ENCODE measurements at places on chromosomes 1 and 21. TPM values are rescaled to one million over a fixed set of nuclear protein-coding genes. Genes with fewer than 3 reads are reported as not detected.
A peak's percentile ranks its signal among the peaks of the same experiment; 100 is the strongest.

DNA sequence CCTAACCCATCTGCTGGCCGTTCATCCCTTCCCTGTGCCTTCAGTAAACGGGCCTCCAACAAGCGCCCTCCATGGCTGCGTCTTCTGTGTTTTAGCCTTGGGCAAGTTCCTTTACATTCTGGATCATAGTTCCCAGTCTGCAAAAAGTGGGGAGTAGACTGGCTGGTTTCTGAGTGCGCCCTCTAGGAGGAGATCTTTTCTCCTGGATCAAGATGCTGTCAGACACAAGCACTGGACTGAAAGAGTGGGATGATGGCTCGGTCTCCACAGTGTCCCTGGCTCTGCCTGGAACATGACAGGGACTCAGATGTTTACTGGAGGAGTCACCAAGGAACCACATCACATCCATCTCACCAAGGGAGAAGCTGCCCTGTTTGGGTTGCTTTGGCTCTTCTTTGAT is 88.8 kb downstream of the PRDM2 start:
- no peak for DNase-seq

GRCh38 chr21:16137106-16137505 is 407.3 kb downstream of the USP25 start:
- no peak for DNase-seq

DNA sequence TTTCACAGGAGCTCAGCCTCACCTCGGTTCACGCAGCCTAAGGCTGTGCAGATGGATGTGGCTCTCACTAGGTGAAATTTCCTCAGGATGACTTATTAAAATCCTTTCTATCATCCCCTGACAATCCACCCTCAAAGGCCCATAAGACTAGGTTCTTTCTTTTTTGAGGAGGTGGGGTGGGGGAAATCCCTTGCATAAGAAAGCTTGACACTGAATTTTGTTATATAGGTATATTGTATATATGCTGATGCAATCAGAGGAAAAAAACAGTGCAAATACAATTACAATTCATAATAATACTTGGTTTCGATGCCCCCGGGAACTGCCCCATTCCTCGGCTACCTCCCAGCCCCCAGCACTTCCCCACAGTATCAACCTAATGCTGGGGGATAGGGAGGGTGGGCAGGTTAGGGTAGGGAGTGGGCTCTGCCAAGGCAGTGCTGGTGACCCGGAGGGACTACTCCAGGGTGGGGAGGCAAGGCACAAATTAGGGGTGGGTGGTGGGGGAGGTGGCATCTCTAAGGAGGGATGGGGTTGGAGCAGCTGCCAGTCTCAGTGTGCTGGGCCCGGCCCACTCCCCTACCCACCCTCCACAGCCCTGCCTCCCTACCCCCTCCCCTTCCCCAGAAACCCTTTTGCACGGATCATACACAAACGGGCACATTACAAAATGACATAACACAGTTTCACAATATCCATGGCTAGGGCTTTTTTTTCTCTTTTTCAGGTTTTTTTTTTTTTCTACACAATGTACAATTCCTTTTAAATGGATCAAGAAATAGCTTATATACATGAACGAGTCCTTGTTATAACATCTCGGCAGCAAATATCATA is 30.9 kb downstream of the SLC27A3 start:
- no peak for DNase-seq

DNA sequence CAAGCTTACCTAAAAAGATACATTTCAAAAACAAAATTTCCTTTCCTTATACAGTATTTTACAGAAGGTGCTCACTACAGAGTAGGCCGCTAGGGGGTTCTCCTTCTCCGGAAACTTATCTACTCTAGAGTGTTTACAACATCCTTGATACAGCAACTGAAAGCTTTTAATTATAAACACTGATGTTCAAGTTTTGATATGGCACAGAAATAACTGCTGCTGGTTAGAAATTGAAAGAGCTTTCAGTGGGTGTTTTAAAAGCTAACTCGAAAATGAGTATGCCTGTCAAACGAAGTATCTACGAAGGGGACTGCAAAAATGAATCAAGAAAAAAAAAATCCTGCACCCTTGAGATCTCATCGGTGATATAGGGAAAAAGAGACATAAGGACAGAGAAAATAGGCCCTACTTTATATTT is 1.0 kb downstream of the YOD1 start:
- peak; percentile 60 for DNase-seq

- DNase-seq, result no peak
Observed at GRCh38 chr1:225882694-225883615, 775 bp upstream of the TMEM63A start.

DNA sequence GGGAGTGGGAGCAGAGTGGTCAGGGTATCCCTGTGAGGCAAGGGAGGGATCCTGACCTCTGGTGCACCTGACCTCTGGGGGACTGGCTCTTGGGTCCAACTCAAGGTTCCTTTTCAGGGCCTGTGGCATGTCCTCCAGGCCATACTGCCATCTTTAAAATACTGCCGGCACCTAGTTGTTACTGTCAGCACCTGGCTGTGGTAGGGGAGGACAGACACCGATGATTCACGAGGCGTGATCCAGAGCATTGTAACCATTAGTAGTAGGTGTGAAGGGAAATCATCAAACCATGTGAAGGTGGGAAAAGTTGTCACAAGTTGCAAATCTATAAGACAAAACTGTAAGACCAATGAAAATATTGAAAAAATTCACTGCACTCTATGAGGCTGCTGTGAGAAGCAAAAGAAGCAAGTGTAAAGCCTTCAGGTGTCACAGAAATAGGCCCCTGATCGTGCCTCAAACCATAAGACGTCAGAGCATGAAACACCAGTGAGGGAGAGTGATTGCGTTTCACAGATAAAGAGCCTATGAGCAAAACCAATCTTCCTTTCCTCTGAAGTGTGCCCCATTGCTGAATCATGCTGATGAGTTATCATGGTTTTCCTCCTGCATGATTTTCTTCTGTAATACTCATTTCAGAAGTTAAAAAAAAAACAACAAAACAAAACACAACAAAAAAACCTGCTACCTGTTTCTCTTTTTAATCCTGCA is 55.3 kb downstream of the CDC7 start:
- peak; percentile 51 for DNase-seq

- DNase-seq, result peak; percentile 19
Observed at GRCh38 chr1:89724369-89725010, 91.6 kb downstream of the LRRC8C start.

DNA sequence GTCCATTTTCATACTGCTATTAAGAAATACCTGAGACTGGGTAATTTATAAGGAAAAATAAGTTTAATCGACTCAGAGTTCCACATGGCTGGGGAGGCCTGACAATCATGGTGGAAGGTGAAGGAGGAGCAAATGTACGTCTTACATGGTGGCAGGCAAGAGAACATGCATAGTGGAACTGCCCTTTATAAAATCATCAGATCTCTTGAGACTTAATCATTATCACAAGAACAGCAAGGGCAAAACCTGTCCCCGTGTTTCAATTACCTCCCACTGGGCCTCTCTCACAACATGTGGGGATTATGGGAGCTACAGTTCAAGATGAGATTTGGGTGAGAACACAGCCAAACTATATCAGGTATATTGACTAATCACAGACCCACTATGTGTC is 370.2 kb upstream of the USP24 start:
- no peak for DNase-seq

GRCh38 chr1:4380564-4381168 is 273.7 kb upstream of the AJAP1 start:
- DNase-seq, result peak; percentile 35

GRCh38 chr1:51203121-51203873 is 32.8 kb upstream of the RNF11 start:
- no peak for DNase-seq

- no peak for DNase-seq
Observed at GRCh38 chr1:58468612-58469011, 77.9 kb downstream of the OMA1 start.

DNA sequence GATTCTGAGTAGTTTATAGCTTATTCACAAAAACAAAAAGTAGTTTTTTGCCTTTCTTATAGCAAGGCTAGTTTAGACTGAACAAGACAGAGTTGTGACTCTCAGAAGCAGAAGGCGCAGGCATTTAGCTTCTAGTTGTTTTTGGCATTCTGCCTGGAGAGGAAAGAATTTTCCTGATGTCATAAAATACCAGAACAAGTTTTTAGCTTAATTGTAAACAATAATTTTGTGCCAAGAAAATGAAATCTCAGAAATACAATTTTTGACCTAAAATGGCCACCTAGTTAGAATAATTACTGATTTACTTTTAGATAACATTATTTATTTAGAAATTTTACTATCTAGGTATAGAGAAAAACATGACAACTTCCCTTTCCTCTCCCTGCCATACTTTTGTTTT is 1.0 kb downstream of the DNAJB4 start:
- peak; percentile 57 for DNase-seq

GRCh38 chr1:169821500-169821899 is 26.8 kb upstream of the METTL18 start:
- DNase-seq, result no peak

- DNase-seq, result no peak
Observed at GRCh38 chr1:117564227-117565075, 41.4 kb upstream of the TENT5C start.

PLPPR5 gene
- not detected for total RNA-seq
